NCI-H82 (cell line): ENCODE measurements at places on chromosomes 16 and 17.

DNA sequence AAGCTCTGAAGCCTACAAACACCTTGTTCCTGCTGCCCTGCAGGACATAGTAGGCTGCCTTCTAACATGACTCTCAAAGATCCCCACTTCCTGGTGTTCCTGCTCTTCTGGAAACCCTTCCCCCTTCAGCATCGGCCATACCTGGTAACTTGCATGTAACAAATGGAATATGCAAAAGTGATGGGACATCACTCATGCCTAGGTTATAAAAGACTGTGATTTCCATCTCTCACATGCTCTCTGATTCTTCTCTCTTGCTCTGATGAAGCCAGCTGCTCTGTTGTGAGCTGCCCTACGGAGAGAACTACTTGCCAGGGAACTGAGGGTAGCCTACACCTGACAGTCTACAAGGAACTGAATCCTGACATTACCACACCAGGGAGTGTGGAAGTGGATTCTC, 72.9 kb upstream of the IRX6 start:
- DNase-seq, result no peak

- DNase-seq, result no peak
Observed at GRCh38 chr17:69999253-69999652, 75.8 kb upstream of the KCNJ16 start.

DNA sequence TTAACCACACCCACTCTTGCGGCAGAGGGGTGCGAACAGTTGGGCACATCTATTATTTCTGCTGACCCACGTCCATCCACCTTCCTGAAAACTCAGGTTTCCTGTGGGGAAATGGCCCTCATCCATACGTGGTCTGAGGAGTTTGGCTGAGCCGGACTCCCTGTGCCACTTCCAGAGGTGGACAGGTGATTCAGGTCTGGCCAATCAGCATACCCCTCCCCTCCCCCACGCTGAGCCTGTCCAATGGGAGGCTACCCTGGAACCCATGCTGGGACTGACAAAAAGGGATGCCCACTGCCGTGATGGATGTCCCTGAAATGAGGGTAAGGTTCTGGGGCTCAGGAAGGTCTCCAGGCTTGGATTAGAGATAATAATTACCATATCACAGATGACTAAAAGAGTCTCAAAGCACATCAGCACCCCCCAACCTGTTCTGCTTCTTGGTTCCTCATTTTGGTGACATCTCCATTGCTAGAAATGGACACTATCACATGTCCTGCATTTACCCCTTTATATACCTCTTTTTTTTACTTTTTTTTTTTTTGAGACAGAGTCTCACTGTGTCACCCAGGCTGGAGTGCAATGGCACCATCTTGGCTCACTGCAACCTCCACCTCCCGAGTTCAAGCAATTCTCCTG, 5.3 kb upstream of the MAPK7 start:
- DNase-seq, result no peak

- DNase-seq, result no peak
Observed at GRCh38 chr16:79750311-79750710, 149.8 kb upstream of the MAF start.

- peak; percentile 68 for DNase-seq
Observed at GRCh38 chr17:72120642-72121163, at the start of gene SOX9. Gene SOX9, plus strand, starts transcription at chr17:72121020. Its CDS starts 372 bp downstream, at chr17:72121392.

DNA sequence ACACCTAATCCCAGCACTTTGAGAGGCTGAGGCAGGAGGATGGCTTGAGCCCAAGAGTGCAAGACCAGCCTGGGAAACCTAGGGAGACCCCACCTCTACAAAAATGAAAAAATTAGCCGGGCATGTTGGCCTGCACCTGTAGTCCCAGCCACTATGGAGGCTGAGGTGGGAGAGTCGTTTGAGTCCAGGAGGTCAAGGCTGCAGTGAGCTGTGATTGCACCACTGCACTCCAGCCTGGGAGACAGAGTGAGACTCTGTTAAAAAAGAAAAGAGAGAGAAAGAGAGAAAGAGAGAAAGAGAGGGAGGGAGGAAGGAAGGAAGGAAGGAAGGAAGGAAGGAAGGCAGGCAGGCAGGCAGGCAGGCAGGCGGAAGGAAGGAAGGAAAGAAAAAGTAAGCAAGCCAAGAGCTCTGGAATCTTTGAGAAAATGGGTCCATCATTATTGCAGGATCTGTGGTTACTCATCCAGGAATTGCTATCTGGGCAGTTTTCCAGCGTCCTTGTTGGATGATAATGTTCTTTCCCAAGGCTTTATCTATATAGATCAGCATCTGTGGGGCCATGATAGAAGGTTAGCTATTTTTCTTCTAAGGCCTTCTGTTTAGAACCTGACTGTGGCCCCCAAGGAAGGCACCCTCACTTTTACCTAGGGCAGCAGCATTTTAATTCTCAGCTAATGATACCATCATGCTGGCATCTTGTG, 533.2 kb upstream of the CDH5 start:
- no peak for DNase-seq

DNA sequence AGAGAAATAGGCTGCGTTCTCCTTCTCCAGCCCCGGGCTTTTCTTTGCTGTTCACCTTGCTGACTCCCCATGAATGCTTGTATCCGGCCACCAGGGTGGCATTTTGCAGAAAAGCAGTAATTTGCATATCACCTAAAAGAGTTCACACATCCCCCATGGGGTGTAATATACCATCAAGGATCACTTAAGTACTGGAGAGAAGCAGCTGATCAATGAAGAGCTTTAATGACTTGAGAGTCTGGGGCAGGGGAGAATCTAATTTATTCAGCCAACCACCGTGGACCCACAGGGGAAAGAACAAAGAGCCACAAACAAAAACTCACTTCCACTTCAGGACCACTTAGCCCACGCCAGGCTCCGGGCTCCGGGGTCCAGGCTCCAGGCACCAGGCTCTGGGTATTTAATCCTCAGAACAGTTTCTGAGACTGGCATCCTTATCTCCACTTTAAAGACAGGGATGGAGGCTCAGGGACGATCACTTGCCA, 33.9 kb upstream of the SEC14L1 start:
- no peak for DNase-seq
